Cerebellum (tissue), 4 donors: ENCODE measurements at places on chromosomes 2 and 18. TPM values are rescaled to one million over a fixed set of nuclear protein-coding genes. Genes with fewer than 3 reads are reported as not detected.

GRCh38 chr2:217790681-217791392, 212.0 kb downstream of the TNS1 start:
- no peak for DNase-seq

DNA sequence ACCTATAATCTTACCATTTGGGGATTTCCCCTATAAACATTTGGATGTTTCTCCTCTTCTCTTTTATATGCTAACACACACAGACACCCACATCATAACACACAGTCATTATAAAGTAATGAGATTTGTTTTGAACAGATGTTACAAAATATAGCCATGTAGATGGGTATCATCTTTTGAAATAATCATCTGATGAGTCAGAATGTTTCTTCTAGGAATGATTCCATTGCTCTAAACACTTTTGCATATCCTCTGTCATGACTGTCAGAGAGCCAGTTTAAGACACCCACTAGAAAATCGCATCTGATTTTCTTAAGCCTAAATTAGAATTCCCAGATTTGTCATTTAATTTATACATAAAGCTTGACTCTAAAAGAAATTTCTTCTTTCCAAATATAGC, 442.6 kb downstream of the CMPK2 start:
- no peak for DNase-seq

DNA sequence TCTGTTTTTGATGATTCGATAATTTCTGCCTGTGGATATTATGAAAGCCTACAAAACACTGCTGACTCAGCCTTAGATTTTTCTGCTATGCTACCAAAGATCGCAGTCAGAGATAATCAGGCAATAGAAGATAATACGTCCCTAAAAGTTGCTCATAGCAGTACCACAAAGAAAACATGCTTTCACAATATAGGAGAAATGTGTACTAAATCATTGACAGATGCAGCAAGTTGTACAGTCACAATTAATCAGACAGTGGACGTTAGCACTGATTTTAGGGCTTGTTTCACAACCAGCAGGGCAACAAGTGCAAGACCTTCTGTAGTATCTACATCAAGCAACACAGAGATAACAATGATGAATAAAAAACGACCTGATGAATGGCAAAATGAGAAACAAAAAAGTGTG, 19.5 kb downstream of the RBM44 start:
- no peak for DNase-seq

GRCh38 chr2:104660991-104661390, 192.9 kb upstream of the POU3F3 start:
- DNase-seq, result no peak

GRCh38 chr2:239250216-239251081, 150.4 kb downstream of the HDAC4 start:
- DNase-seq, result no peak

DNA sequence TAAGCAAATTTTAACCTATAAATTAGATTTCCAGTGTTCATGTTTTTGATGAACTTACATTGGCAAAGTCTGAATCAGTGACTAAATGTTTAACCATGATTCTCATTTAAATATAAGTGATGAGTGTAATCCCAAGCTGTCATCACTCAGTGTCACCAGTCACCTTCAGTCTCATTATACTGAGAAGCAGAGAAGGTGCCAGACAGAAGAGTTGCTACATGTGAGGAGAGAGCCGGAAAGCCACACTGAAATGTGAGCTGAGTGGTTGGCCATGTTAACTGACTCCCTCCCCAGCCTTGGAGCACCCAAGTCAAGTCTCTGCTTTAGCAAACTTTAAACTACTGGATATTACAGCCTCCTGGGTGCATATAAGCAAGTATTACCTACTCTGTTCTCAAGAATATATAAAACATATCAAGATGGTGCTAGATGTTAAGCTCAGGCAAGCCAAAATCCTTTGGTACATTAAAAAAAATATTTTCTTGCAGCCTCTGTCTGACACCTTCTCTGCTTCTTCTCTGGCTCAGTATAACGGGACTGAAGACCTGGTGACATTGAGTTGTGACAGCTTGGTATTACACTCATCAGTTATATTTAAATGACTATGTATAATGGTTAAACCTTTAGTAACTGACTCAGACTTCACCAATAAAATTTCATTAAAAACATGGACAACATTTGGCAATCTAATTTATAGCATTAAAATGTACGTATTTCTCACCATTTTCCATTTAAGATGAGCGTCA, 75.8 kb upstream of the MAP3K20 start:
- DNase-seq, result no peak

- no peak for DNase-seq
Observed at GRCh38 chr2:216217904-216218260, 108.7 kb downstream of the XRCC5 start.

DNA sequence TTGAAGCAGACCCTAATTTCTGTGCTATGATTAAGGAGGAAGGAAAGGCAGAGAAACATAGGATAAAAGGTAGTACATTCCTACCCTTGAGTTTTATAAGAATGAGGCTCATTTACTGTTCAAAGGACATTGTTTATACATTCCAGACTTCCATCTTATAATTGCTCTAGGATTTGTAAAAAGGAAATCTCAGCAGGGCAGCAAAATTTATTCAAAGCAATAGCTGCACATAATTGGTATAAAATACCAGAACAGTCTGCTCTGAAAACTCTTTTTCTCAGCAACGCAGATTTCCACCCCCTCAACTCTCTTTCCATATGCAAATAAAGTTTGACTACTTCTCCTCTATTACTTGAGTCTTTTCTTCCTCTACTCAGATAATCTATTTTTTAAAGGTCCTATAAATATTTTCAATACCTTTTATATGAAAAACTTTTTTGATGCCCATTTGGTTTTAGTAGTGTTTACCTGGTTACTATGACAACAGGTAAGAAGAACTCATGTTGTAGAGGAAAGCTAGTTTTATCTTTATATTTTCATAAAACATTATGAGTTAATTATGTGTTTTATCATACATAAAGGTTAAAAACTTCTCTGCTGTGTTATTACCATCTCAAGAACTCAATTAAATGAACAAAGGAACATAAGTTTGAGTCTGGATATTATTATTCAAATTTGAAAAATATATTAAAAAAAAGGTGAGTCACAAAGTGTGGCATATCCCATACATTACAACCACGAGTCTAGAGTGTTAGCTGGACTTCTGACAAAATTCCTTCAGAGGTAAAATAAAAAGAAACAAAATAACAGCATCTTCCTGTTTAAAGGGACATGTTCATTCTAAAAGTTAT, 19.9 kb downstream of the RBMS1 start:
- DNase-seq, result no peak

DNA sequence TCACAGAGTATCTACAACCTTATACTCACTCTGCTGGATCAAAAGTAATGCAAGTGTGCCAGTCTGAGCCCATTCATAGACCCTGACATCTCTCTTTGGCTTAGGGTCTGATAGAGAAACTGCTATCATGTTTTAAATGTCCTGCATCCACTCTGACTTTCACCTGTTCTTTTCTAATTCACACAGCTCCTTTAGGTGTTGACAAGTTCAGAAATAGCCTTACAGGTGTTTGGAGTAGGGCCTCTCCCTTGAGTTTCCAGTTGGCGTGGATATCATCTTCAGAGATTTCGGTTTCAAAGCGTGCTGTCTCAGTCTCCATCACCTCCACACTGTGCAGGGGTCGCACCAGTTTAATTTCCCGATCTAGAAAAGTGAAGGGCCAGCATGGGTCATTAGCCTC, 150.3 kb downstream of the PLEKHA3 start:
- DNase-seq, result no peak

- no peak for DNase-seq
Observed at GRCh38 chr18:46338205-46338604, 234.0 kb downstream of the HAUS1 start.

GRCh38 chr2:205885492-205886099, 200.4 kb downstream of the INO80D start:
- DNase-seq, result peak; percentile 7

- DNase-seq, result no peak
Observed at GRCh38 chr18:14026199-14026598, 106.0 kb downstream of the ZNF519 start.

DNA sequence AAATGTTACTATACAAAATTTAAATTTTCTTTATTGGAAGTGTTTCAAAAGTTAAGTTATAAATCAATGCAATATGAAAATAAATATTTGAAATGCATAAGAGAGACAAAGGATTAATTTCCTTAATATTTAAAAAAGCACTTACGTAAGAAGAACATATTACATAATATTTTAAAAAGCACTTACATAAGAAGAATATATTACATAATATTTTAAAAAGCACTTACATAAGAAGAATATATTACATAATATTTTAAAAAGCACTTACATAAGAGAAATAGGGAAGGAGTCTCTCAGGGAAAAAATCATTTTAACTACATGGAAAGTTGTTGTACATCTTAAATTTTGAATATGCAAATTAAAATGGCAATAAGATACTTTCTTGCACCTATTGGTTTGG, 17.4 kb upstream of the B4GALT6 start:
- DNase-seq, result no peak

GRCh38 chr2:101678379-101678778, 19.1 kb upstream of the MAP4K4 start:
- no peak for DNase-seq

DNA sequence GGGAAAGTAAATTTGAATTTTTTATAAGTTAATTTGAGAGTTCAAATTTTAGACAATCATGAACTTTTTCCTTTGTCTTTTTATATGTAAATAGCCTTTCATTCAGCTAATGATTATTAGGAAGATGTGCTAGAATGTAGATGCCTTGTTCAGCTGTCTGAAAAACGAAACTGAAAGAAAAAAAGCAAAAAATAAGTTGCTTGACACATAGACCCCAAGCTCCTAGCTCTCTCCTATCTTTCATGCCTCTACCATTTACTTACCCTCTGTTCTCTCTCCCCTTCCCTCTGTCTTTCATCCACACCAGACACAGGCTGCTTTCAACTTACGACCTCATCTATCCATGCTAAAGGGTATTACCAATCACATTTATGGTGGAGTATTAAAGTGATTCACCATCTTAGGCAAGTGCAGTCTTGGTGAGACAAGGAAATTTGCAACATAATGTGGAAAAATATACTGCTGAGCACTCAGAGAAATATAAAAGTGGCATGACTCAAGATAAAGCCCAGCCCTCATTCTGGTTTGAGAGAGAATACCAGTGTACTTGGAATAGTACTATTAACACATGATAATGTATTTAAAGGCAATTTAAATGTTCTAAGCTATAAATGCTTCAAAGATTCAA, 425.6 kb downstream of the SUCLG1 start:
- DNase-seq, result no peak

DNA sequence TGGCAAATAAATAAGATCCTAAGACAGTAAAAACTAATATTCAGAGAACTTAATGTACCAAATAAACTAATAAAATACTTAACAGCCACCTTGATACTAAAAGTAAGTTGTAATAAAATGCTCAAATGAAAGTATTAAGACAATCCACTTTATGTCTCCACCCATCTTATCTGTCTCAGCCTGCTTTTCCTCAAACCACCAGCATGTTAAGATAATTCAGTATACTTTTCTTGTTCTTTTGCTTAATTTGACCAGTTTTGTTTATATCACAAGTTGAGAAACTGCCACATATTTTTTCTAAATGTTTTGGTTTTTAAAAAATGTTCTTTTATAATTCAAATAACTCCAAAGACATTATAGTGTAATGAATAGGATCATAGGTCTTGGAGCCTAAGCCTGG, 142.0 kb downstream of the MBD5 start:
- no peak for DNase-seq

DNA sequence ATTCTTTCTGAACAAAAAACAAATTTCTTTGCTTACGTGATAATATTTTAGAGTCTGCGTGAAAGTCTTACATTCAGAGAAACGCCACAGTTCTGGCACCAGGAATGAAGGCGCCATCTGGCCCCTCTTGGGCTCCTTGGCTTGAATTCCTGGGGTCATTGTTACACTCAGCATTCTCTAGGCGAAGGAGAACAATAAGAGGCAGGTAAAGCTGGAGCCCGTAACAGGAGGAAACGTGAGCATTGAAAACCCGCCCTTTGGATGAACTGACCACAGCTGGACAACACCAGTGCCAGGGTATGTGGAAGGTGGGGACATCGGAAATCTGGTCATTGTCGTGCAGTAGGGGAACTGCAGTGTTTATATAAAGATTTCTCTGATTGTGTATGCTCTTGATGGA, 144.8 kb downstream of the RNF152 start:
- peak; percentile 66 for DNase-seq

PDE1A gene
- total RNA-seq, result 42.4 TPM

MAPK4 gene
- 19.5 TPM for total RNA-seq

PLEKHA3 gene
- 15.2 TPM for total RNA-seq

UGT1A8 gene
- not detected for total RNA-seq

CENPA gene
- total RNA-seq, result 4.6 TPM

GATA6 gene
- 0.54 TPM for total RNA-seq

LCT gene
- total RNA-seq, result 0.09 TPM

MCEE gene
- total RNA-seq, result 12.0 TPM

FOXD4L1 gene
- 0.27 TPM for total RNA-seq

SCN9A gene
- total RNA-seq, result 69.0 TPM

DCC gene
- 66.4 TPM for total RNA-seq

UBE2F gene
- 24.6 TPM for total RNA-seq

PDE11A gene
- 14.3 TPM for total RNA-seq

EFR3B gene
- total RNA-seq, result 31.9 TPM

SPATA3 gene
- not detected for total RNA-seq

MYOM1 gene
- total RNA-seq, result 3.7 TPM

FHOD3 gene
- 38.0 TPM for total RNA-seq

MITD1 gene
- total RNA-seq, result 22.1 TPM
